ENCODE measurements at places on chromosomes 7 and 10.

GRCh38 chr10:69517271-69517848 is 55.9 kb downstream of the NEUROG3 start:
- no peak for DNase-seq

DNA sequence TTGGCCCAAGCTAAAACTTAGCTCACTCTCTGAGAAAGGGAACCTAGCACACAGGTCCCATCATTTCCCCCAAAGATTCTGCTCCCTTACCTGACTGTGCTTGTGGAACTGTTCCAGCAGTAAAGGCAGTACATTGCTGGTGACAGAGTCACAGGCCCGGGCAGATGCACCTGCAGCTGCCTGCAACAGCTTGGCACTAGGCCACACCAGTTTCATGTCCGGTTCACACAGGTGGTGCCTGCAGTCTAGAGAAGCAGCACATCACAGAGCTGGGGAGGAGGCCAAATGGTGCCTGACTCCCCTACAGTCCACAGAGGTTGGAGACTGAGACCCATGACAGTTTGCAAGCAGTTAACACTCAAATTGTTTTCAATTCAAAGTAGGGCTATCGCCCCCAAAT is 22.2 kb downstream of the ZDHHC16 start:
- no peak for DNase-seq

GRCh38 chr7:78768859-78769258 is 684.6 kb downstream of the MAGI2 start:
- DNase-seq: no peak

DNA sequence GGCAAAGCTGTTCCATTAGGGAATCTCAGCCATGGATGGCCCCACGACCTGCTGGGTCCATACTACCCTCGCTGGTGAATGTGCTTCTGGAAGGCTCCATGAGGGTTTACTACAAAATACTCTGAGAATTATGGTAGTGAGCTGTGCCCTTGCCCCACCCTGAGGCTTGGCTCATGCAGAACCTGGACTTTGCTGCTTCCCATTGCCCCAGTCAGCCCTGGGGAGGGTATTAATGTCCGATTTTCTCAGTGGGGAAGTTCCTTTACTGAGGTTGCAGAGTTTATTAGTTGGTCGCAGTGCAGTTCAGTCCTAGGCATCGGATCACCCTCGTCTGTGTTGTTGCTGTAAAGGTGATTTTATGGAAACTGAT is 310.1 kb downstream of the WDR37 start:
- no peak for DNase-seq

DNA sequence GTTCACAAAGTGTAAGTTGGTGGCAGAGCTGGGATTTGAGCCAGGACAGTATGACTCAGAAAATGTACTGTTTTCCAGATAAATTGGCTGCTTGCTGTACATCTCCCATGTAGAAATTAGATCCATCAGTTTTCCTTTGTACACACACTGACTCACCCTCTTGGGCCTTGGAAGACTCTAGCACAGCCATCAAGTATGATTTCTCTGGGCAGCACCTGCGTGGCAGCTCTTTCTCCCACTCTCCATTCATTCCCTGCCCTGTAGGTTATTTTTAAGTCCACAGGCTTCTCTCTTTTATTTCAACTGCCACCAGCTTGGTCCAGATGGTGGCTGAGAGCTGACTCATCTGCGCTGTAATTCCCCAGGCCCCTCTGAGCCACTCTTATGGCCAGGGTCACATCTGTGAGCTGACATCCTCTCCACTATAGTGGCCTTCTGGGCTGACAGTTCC is 28.3 kb upstream of the SDK1 start:
- no peak for DNase-seq

DNA sequence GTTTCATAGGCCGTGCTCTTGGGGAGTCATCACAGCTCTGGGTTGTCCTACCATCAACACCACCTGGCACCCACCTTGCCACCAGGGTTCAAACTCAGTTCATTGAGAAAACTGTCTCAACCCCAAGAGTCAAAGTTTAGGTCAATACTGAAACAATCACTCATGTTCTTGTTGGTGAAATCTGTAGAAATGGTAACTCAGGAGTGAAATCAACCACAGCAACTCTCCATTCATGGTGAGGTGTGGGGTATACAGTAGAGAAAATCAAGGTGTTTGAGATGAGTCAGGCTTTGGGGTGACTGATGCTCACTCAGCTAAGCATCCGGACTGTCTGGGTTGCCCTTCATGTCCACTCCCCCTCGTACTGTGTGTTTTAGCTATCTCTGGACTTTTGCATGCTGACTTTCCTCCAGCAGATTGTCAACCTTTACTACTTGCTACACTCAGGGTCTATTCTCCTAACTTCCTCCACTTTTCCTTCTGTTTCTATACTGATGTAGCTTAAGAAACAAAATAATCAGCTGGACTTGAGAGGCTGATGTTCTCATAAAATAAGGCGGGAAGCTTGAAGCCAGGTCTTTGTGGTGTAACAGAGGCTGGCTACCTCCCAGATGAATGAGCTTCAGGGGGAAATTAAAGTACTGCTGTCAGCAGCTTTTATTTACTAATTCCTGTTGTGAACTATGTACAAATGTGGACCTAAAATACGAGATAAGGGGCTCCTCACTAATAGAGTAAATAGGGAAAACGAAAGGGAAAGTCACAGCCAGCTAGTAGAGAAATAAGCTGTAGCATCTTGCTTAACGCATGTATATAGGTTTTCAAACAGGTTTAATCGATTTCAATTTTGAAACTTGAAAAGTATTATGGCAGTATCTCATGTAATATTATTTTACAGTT is 173.6 kb upstream of the AKR1E2 start:
- peak; percentile 45 for DNase-seq

GRCh38 chr7:90961037-90961725 is 303.1 kb upstream of the FZD1 start:
- no peak for DNase-seq

DNA sequence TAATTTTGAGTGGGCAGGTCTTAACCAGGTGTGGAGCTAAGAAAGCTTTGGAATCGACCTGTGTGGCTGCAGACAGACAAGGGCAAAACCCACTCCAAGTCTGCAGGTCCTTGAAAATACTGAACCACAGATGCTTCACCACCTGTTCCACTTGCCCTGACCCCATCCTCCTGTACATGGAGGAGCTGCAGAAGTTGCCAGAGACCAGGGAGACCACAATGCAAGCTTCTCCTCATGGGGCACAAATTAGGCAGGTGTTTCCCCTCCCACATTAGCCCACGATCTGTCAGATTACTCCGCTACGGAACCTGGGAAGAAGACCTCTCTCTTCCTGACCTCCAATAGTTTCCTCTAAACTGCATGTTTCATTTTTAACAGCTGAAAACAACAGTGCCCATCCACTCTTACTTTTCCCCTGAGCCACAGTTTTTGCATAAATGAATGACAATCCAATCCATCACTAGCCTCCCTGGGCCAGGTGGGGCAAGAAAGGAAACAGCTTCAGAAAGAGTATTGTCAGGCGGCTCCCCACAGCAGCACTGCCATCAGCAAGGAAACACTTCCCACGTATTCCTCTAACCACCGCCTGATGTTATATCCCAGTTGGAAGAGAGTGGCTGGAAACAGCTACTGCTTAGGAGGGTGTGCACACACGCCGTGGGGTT is 141.6 kb downstream of the PRKAG2 start:
- DNase-seq: no peak

- DNase-seq: no peak
Observed at GRCh38 chr10:99346247-99346646, 17.1 kb downstream of the CNNM1 start.

DNA sequence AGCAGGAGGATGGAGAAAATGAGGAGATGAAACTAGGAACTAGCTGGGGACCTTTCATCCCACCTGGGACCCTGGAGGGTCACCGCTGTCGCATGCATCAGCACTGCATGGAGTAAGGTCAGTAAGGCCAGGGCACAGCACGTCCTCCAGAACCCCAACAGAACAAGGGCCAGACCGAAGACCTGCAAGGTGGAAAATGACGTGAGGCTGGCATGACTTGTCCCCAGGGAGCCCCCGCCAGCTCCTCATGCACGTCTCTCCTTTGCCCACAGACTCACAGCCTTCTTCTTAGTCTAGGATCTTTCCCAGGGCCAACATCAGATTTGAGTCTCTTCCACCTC is 4.7 kb downstream of the ZNF488 start:
- DNase-seq: no peak

GRCh38 chr7:32515890-32516550 is 20.7 kb downstream of the AVL9 start:
- DNase-seq: peak; percentile 34

DNA sequence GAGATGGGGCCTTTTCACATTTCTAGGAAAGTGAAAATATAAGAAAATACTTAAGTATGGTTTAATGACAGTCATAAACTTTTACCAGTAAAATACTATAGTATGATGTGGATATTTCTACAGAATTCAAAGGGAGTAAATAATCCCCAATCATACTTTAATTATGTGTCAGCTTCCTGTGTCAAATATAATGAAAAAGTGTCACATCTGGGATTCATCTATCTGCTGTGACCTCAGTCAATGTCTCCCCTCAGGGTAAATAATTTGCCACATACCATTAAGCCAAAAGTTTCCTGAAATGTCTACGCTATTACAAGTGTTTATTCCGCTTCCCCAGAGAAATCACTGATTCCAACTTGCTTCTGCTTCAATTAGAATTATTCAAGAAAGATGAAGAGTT is 110.5 kb downstream of the ITGA8 start:
- no peak for DNase-seq

DNA sequence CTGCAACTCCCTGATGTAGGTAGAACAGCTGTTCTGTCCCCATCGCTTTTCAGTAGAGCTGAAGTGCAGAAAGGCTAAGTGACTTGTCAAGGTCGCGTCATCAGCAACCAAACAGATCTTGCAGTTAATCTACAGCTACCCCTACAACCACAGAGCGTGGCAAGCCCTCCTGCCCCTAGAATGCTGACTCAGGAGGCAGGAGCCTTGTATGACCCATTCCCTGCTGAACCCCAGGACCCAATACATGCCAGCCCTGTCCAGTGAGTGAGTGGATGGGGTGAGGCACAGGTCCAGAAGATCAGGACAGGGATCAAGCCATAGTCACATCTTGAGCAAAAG is 26.6 kb upstream of the GJD4 start:
- DNase-seq: no peak

- no peak for DNase-seq
Observed at GRCh38 chr7:129865093-129865924, 87.5 kb downstream of the UBE2H start.

GRCh38 chr10:77548671-77549070 is 88.9 kb downstream of the KCNMA1 start:
- no peak for DNase-seq

DNA sequence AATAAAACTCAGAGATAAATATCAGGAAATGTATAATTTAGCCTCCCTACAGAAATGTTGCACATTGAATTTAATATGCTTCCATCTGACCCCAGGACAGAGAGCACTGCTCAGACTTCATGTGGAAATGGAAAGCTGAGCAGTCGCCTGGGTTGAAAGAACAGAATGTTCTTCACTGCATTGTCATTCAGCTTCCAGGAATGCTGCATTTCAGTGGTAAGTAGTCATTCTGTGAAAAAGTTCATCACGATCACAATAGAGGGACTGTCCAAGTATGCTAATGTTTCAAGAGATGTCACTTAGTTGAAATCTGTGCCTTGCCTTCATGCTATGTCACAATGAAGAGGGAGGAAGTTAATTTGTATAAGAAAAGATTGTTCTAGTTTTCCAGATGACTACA is 147.3 kb downstream of the NRCAM start:
- DNase-seq: peak; percentile 28

- no peak for DNase-seq
Observed at GRCh38 chr10:133235265-133235855, 2.3 kb upstream of the VENTX start.

- no peak for DNase-seq
Observed at GRCh38 chr10:24341371-24341770, 132.4 kb downstream of the KIAA1217 start.

- no peak for DNase-seq
Observed at GRCh38 chr10:28273343-28273742, 29.5 kb downstream of the MPP7 start.

DNA sequence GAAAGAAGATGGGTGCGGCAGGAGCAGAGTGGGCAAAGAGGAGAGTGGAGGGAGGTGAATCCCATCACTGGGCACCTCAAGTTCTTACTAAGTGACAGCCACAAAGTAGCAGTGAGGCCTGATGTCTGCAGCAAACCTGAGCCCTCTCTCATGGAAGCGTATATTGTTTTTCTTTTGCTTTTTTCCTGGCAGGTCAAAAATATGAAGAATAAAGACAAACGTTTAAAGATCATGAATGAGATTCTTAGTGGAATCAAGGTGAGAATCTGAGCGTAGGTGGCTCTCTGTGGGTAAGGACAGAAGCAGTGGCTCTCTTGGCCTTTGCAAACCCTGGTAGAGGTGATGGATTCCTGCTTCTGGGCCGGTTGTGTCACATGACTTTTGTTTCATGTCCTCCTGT is 22.8 kb downstream of the ABCC2 start:
- DNase-seq: no peak

- DNase-seq: no peak
Observed at GRCh38 chr7:25541094-25541821, 313.0 kb upstream of the NPVF start.

GRCh38 chr7:51080622-51081269 is 235.9 kb downstream of the COBL start:
- DNase-seq: no peak

DNA sequence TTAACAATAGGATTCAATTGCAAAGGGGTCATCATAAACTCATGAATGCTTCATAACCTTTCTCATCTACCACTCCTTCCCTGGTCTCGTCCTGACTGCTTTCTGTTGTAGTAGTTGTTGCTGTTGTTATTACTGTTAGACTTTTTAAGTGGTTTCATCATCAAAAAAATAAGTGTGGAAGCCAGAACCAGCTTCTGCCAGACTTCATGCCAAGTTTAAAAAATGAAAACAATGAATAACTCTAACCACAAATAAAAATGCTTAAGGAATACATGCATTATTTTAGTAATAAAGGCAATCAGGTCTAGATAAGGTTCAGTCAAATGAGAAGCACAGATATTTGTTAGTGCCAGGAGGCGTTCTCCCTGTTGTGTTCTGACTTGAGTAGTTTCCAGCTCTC is 85.4 kb downstream of the PCLO start:
- no peak for DNase-seq

- DNase-seq: peak; percentile 28
Observed at GRCh38 chr10:133453516-133454203, at the start of gene SCART1. Gene SCART1, plus strand, starts transcription at chr10:133453945. Its CDS starts 53 bp downstream, at chr10:133453998.

DNA sequence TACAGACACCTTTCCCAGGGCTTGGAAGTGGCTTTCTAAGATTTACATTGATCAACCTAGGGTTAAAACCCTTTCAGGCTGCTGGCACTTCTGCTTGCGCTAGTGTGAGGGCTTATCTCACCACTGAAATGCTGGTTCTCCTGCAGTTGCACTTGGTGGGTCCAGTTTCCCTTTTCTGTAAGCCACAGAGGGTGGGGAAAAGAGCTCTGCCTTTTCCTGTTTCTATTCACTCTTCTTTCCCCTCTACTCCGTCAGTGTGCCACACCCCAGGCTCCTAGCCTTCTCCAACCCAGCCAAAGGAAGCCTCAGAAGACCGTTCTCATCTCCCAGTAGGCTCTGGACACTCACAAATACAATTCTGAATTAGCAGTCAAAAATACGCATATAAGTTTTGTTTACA is 19.0 kb upstream of the CAPZA2 start:
- no peak for DNase-seq

DNA sequence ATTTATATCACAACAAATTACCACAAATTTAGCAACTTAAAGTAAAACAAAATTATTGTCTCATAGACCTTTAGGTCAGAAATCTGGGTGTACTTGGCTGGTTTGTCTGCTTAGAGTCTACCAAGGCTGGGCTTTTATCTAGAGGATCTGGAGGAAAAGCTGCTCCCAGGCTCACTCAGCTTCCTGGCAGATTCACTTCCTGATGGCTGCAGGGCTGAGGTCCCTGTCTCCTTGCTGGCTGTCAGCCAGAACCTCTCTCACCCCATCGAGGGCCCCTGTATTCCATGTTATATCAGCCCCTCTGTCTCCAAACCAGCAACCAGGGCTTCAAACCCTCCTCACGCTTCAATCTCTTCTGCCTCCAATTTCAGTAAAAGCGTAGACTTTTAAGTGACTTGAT is 734.9 kb downstream of the NRG3 start:
- DNase-seq: no peak
